ENCODE measurements at places on chromosomes 1 and 21. TPM values are rescaled to one million over a fixed set of nuclear protein-coding genes. Genes with fewer than 3 reads are reported as not detected.

- peak; percentile 83 for DNase-seq
These were observed at the start of gene C2CD2 for GRCh38 chr21:41953831-41954653. C2CD2 (minus strand) TSS chr21:41954018; CDS start chr21:41953648, 370 bp downstream.

- DNase-seq = no peak
These were observed 142.3 kb downstream of the TRIM33 start for GRCh38 chr1:114368560-114369255.

- DNase-seq = no peak
These were observed 935.4 kb downstream of the MRPL39 start for GRCh38 chr21:24671901-24672300.

DNA sequence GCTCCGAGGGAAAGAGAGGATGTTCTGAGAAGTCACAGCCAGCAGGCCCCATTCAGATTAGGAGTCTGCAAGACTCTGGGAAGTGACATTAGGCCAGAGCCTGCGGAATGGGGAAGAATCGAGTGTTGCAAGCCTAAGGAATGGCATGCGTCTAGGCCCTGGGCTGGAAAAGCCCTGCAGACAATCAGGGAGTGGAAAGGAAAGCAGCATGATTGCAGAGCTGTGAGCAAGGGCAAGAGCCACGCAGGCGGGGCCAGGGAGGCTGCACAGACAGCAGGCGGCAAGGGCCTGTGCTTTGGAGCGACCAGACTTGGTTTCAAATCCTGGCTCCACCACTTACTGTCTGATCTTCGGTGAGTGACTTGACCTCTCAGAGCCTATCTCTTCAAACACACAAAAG, 118.2 kb downstream of the RRAGC start:
- peak; percentile 6 for DNase-seq

- no peak for DNase-seq
These were observed 20.5 kb downstream of the ARMH1 start for GRCh38 chr1:44694863-44695478.

DNA sequence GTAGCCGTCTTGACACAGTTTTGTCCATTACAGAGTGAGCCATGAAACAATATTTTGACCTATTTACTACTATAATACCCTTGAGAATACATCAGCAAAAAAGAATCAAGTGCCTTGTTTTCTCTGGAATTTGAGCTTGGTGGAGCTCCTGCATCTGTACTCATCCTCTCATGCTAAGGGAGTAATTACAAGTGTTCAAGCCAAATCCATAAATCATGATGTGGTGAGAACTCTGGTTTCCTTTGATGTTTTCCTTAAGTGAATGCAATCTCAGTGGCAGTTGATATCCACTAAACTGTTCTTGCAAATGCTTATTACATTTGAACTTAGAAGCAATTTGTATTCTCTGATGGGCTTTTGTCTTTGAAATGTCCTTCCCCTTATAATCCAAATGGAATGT, 824.6 kb upstream of the TMPRSS15 start:
- DNase-seq = no peak

GRCh38 chr1:44848456-44849181, 5.6 kb upstream of the PTCH2 start:
- DNase-seq = no peak

DNA sequence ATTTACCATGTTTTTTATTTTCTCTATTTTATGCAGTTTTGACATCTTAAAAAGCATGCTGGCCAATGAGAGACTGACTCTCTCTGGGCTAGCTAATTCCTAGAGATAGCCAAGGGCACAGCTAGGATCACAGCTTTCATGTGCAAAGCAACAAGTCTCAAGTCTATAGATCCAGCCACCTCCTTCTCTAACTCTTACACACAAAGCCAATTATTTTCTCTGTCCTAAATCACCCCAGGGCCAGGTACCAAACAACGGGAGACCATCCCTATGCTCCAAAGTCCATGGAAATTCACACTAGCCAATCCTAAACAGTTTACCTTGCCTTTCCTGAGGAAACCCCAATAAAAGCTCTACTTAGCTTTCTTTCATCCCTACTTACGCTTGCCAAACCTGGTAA, 38.0 kb downstream of the ARHGAP29 start:
- DNase-seq = no peak

CCDC30 gene
- total RNA-seq = 5.1 TPM

GRCh38 chr1:42721926-42722325, 18.1 kb downstream of the CLDN19 start:
- DNase-seq = no peak

DNA sequence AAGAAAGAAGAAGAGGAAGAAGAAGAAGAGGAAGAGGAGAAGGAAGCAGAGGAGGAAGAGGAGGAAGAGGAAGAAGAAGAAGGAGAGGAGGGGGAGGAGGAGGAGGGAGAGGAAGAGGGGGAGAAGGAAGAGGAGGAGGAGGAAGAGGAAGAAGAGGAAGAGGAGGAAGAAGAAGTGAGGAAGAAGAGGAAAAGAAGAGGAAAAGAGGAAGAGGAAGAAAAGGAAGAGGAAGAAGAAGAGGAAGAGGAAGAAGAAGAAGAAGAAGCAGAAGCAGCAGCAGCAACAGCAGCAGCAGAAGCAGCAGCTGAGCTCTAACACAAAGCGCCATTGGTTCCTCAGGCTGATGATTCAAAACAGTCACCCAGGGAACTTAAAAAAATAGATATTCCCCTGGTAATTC, 34.0 kb downstream of the DNAI4 start:
- no peak for DNase-seq

- no peak for DNase-seq
These were observed 23.8 kb downstream of the CRYAA start for GRCh38 chr21:43192501-43193081.

- DNase-seq = no peak
These were observed 33.9 kb upstream of the TSNAX start for GRCh38 chr1:231494439-231495110.

ISG20L2 gene
- total RNA-seq = 7.8 TPM

SMAP2 gene
- total RNA-seq = 8.8 TPM

DNA sequence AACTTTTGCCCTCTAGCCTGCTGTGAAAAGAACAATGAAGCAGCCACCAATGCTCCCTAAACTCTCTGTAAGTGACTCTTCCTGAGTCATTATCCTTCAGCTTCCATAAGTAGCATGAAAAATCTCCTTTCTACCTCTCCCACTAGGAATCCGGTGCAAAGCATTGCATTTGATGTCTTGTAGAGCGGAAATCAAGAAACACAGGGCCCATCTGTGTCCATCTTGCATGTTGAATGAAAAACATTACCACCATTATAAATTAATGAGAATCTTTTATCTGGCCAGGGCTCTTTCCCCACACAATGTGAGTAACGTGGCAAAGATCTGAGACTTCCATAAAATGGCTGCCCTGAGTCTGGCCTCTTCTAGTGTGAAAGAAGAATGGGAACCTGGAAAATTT, 324.4 kb downstream of the ADGRL2 start:
- DNase-seq = no peak

SZRD1 gene
- 24.1 TPM for total RNA-seq

GRCh38 chr1:151475175-151475574, 15.9 kb upstream of the POGZ start:
- DNase-seq = no peak

- no peak for DNase-seq
These were observed 6.1 kb upstream of the LYPLA2 start for GRCh38 chr1:23784846-23785245.

ZNF692 gene
- 34.9 TPM for total RNA-seq

DNA sequence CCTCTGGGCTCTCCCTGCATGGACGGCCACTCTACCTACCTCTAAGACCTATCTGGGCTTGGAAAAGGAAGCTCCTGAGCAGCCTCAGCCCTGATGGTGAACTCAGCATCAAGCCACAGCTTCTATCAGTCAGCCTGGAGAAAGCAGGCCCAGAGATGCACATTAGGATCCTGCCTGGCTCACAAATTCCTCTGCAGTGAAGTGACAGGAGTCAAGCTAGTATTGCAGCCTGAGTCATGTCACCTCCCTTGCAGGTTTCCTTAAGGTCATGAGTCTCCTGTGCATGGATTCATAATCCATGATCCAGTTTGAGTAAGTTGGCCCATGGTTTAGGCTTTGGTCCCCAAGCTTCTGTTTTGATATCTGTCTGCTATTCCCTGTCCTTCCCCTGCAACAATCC, 37.9 kb upstream of the DUSP10 start:
- DNase-seq = no peak

DNA sequence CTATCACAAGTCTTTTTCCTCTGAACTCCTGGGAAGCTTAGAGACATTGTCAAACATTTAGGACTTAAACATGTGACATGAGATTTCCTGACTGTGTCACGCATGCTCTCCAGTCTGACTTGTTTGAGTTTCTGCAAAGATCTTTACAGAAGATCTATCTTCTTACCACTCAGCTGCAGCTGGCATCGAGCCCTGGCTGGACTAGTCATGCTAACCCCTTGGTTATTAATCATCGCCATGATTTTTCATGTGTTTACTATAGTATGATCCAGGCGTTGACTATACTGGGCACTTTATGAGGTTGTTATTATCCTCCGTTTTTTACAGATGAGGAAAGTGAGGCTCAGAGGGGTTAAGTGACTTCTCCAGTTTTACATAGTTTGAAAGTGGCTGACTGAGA, 18.1 kb upstream of the IRF2BP2 start:
- DNase-seq = no peak

Measured in tongue (tissue), 3 donors.